ENCODE measurements at places on chromosomes 13 and 19. TPM values are rescaled to one million over a fixed set of nuclear protein-coding genes. Genes with fewer than 3 reads are reported as not detected.

GRCh38 chr13:42602906-42603305 lies 29.0 kb downstream of the TNFSF11 start:
- DNase-seq = no peak
- H3K36me3 ChIP-seq = no peaks in the 10 kb centered on the region
- no peak overlapping the region for H3K4me3 ChIP-seq
- no peak overlapping the region for H3K27ac ChIP-seq

DNA sequence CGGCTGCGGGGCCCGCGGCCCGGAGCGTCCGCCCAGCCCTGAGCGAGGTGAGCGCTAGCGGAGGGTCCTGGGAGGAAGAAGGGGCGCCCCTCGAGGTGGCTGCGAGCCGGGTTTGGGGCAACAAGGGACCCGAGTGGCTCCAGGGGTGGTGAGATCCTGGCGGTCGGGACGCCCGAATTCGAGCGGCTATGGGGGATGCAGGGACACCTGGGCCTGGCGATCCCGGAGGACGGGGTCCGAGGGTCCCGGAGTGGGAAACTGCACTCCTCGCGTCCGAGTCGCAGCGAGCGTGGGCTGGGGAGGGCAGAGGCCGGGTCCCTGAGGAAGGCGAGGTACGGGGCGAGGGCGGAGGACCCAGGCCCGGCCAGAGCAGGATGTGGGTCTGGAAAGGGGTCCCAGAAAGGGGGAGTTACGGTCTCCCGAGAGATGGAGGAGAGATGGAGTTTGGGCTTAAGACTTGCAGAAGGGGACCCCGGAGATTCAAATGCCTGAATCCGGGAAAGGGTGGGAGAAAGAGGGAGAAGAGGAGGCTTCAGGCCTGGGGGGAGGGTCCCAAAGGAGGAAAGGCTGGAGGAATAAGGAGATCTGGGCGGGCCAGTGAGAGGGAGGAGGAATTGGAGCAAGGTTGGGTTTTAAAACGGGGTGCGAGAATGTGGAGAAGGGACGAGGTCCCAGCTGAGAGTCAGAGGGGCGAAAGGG lies 542 bp downstream of the CACNG7 start:
- no peak overlapping the region for H3K4me3 ChIP-seq
- no peak overlapping the region for H3K27ac ChIP-seq
- H3K27me3 ChIP-seq = peaks cover 65% of the 10 kb centered on the region
- no peaks in the 10 kb centered on the region for H3K36me3 ChIP-seq
- no peaks in the 10 kb centered on the region for H3K4me1 ChIP-seq
- no peak for DNase-seq

- peak; percentile 73 for DNase-seq
- no peaks in the 10 kb centered on the region for H3K36me3 ChIP-seq
- peak overlapping the region; percentile 66 for H3K4me3 ChIP-seq
- H3K27me3 ChIP-seq = no peaks in the 10 kb centered on the region
Observed at GRCh38 chr19:8609279-8610040, 1.1 kb downstream of the ADAMTS10 start.

DNA sequence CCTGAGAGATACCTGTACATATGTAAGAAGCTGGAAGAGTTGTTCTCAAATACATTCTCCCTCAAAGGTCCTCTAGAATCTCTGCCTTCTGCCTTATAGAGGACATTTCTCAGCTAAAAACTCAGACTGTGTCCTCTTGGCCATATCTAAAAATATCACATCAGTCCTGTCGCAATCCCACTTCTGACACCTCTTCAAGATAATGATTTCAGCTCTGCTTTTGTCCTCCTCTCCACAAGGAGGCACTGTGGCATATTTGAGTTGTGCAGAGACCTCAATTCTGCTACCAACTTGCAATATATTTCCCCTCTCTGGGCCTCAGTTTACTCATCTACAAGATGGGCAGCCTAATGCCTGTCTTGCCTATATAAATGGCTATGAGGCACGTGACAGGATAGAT lies 16.6 kb downstream of the ADAMTS10 start:
- DNase-seq = no peak
- no peak overlapping the region for H3K27ac ChIP-seq
- H3K27me3 ChIP-seq = peaks cover 9% of the 10 kb centered on the region
- peaks cover 16% of the 10 kb centered on the region for H3K36me3 ChIP-seq
- peaks cover 14% of the 10 kb centered on the region for H3K4me1 ChIP-seq

Gene SYCN
- total RNA-seq = not detected

Gene TMEM190
- total RNA-seq = not detected

Gene SYNE4
- 8.1 TPM for total RNA-seq

Gene ZFP30
- total RNA-seq = 10.4 TPM

All from upper lobe of right lung (tissue), 1 donor.